Hematopoietic multipotent progenitor cell treated with erythropoietin and hydrocortisone succinate and interleukin-3 and kit ligand, for 6 days (in vitro differentiated cells): ENCODE measurements at places on chromosomes 6 and 20.

- DNase-seq: no peak
Observed at GRCh38 chr6:149169761-149170511, 147.6 kb upstream of the TAB2 start.

DNA sequence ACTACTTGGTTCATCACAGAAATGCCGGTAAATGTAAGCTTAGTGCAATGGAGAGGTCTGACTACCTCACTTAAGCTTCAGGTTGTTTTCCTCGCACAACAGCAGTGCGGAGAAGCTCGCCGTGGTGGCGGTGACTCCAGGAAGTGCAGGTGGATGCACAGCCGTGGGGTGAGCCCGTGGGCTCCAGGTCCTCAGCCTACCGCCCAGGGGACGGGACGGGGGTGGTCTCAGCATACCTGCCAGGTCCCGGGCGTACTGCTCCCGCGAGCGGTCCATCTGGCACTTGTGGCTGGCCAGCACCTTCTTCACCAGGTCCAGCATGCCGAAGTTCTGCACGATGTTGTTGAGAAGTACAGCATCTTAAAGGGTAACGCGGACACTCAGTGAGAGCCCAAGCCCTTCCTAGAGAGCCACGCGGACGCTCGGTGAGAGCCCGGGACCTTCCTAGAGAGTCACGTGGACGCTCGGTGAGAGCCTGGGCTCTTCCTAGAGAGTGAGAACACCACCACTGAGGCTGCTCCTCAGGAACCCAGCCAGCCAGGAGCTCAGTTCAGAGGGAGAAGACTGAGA, 17.8 kb upstream of the HELZ2 start:
- DNase-seq: no peak

GRCh38 chr6:91132461-91132860, 545.6 kb upstream of the MAP3K7 start:
- DNase-seq: no peak

DNA sequence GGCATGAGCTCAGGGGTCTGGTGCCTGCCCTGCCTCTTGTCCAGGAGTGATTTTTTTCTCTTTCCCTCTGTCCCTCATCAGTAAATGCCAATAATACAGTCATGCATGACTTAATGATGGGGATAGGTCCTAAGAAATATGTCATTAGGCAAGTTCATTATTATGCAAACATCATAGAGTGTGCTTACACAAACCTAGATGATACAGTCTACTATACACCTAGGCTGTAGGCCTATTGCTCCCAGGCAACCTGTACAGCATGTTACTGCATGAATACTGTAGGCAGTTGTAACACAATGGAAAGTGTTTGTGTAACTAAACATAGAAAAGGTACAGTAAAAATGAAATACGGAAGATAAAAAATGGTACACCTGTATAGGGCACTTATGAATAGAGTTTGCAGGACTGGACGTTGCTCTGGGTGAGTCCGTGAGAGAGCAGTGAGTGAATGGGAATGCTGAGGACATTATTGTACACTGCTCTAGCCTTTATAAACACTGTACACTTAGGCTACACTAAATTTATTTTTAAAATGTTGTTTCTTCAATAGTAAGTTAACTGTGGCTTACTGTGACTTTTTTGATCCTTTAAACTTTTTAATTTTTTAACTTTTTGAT, 22.1 kb downstream of the PBOV1 start:
- DNase-seq: no peak

GRCh38 chr6:285030-285771, 7.1 kb upstream of the DUSP22 start:
- DNase-seq: no peak

GRCh38 chr6:18415671-18416340, 28.7 kb downstream of the RNF144B start:
- DNase-seq: no peak

DNA sequence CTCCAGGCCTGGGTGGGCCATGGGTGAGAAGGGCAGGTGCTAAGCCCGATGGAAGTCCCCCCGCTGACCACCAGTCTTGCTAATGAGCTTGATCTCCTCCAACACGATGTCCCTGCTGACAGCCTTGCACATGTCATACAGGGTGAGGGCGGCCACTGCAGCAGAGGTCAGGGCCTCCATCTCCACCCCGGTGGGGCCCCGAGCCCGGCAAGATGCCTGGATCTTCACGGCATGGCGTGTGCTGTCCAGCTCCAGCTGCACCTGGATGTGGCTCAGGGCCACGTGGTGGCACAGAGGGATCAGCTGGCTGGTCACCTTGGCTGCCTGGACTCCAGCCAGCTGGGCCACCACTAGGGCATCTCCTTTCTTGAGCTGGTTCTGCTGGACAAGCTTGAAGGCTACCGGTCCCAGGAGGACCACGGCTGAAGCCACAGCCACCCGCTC, 27.9 kb downstream of the MOCS1 start:
- no peak for DNase-seq

DNA sequence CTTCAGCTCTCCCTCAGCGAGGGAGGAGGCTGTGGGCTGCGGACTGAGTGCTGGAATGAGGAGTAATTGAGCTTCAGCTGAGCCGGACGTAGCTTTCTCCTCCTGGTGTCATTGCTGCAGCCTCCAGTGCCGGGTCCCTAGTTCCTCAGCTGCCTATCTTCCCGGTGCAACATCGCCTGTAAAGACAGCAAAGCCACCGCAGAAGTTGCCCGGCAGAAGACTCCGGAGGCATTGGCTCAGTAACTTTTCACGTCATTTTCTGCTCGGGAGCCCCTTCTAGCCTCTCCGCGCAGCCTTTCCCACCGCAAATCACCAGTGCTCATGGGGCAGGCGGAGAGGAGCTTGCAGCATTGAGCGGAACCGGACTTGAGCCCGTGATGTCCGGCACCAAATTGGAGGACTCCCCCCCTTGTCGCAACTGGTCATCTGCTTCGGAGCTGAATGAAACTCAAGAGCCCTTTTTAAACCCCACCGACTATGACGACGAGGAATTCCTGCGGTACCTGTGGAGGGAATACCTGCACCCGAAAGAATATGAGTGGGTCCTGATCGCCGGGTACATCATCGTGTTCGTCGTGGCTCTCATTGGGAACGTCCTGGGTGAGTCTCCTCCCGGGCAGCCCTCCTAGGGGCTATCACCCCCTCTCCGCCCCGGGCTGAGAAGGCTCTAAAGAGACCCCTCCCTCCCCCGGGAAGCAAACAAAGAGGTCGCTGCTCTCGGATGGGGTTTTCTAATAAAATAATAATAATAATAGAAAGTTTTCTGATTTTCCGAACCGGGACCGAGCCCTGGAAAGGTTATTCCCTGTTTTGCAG, at the start of gene HCRTR2:
Gene HCRTR2, plus strand, starts transcription at position 305 of the 816 bp plus-strand sequence. Its CDS starts 73 bp downstream, at position 378.
- no peak for DNase-seq

GRCh38 chr6:17004269-17004668, 97.6 kb upstream of the STMND1 start:
- DNase-seq: no peak

DNA sequence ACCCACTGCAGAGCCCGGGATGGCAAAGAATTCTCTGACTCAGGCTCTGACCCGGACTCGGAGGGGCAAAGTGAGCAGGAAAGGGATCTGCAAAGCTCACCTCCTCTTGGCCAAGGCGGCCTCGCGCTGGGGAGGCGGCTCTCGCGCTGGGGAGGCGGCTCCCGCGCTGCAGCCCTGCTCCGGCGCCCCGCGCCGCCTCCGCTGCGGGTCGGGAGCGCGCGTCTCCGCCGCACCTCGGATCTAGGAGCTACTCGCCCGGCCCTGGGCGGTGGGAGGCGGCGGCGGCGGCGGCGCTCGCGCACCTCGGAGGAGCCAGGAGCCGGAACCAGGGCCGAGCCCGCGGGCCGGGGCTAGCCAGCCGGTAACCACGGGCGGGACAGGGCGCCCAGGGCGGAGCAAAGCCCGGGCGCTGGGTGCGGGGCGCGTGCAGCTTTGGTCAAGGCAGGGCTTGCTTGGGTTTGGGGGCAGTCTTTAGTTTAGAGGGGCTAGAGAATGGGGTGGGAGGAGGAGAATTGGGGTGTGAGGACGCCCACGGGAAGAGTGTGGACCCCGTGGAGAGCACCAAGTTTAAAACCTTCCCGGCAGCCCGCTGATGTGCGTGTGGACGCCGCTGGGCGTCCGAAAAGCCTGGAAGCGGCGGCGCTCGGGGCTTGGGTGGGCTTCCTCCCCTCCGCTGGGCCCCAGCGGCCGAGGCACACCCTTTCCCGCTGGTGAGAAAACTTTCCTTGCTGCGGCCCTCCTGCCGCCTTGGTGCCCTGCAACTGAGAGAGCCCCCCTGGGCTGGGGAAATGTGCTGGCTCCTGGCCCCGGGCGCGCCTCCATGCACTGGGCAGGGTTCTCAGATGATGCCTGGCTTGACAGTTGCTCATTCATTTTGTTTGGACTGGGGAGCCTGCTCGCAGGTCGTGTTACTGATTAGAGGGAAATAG, at the start of gene MRAP2:
Gene MRAP2, plus strand, starts transcription at position 250 of the 929 bp plus-strand sequence. CDS start 21,547 bp downstream, outside the sequence.
- peak; percentile 43 for DNase-seq

- no peak for DNase-seq
Observed at GRCh38 chr20:40961176-40961575, 67.4 kb upstream of the TOP1 start.

- no peak for DNase-seq
Observed at GRCh38 chr6:132728616-132729015, 14.8 kb upstream of the VNN1 start.

DNA sequence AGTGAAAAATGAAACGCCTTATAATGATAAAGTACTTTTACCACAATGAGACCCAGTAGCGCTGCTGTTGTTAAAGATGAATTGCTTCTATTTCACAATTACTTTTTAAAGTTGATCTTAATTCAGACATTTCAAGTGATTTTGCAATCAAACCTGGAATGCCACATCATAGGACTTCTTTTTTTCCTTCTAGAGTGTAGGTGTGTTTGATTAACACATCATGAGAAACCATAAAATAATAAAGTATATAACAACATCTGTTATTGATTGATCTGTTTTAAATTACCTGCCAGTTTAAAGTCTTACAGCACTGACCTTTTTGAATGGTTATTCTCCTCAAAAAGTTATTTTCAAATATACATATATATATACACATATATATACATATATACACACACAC, 38.6 kb downstream of the HEBP2 start:
- no peak for DNase-seq

GRCh38 chr6:28929887-28930620, 6.3 kb upstream of the TRIM27 start:
- DNase-seq: no peak

DNA sequence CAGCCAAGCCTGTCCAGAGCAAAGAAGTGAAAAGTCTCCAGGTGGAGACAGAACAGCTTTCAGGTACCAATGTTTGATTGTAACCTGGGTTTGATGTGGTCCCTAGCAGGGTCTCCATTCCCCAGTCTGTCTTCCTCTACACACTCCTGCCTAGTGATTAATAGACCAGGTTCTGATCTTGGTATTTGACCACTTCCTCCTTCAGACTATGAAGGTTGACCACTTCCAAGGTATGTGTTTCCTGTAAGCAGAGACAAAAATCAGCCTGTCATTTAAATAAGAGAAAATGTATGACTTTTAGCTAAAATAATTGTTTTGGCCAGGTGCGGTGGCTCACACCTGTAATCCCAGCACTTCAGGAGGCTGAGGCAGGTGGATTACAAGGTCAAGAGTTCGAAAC, 41.8 kb upstream of the TOP1 start:
- DNase-seq: no peak

GRCh38 chr6:147126618-147127022, 77.6 kb upstream of the STXBP5 start:
- DNase-seq: no peak

DNA sequence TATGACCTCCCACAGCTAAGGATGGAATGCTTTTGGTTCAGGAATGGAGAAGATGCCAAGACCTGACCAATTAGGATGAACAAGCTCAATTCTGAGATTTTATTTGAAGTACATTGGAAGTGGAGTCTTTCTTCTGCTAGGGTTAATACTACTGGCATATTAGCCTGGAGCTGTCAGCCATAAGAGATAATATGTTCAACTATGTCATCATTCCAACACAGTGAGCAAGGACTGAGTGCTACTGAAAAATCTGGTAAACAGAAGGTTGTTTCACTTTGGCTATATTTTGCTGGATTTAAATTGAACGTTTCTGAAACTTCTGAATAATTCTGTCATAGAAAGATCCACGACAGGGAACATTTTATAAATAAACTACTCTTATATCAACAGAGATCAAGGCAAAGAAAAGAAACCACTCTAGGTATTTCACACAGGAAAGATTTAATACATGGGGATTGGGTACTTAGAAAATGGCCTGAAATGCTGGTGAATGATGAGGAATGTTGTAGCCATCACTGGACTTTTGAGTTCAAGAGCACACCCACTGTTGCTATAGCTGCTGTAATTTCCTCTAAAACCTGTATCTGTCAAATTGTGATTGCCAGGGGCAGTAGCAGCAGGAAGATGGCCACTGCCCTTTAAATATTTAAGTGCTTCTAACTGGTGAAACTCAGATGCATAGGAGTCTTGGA, 200.5 kb downstream of the PLCB4 start:
- DNase-seq: no peak

GRCh38 chr6:120805276-120805675, 529.0 kb downstream of the TBC1D32 start:
- DNase-seq: no peak

DNA sequence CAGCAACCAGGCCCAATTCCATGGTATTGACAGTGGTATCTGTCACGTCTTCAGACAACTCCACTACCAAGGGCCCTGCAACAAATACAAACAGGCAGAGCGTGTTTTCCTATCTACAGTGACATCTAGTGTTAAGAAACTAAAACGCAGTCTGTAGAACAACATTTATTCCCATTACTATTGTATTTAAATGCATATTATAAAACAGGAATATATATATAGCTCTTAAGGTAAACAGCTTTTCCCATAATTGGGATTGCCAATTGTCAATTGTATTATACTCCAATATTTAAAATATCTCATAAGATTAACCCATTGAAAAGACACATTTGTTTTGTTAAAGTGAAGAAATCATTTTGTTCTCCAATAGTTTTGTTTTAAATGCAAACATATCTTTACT, 97.2 kb downstream of the KIF16B start:
- peak; percentile 64 for DNase-seq

DNA sequence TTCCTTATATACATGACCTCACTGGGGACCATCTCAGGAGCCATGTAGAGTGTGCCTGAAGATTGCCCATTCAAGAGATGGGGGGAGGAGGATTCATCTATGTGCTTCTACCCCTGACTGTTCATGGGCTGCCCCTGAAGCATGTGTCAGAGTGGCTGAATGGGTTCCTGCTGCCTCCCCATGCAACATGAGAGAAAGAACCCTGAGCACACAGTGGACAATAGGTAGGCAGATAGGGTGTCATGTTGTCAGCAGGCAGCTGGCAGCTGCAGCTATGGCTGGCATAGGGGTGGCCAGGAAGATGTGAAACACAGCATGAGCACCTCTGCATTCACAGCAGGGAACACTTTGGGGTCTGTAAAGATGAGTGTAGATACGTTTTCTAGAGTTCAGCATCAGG, 208.4 kb upstream of the CNR1 start:
- DNase-seq: no peak
